Tibial nerve (tissue), 4 donors: ENCODE measurements at places on chromosomes 7 and 10.

DNA sequence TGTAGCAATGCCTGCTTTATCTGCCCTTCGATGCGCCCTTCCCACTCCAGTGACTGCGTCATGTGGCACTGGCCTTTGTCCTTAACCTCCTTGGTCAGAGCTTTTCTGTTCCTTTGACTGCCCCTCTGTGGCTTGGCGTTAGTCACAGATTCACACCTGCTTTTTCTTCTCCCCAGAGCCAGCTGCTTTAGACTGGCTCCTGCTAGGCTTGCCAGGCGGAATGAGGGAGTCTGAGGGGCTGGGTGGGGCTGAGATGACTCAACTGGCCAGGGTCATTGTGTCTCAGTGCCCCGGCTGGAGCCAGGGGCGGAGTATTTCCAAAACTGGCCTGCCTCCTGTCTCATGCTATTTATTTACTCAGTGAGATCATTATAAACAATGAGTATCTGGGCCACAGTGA, 194.1 kb downstream of the EMX2 start:
- no peak for DNase-seq

- DNase-seq: no peak
Observed at GRCh38 chr10:34392641-34393170, 422.4 kb downstream of the PARD3 start.

GRCh38 chr10:127928021-127928806, 21.3 kb downstream of the PTPRE start:
- DNase-seq: no peak

- DNase-seq: no peak
Observed at GRCh38 chr10:60389413-60390025, at the start of gene ANK3. Gene ANK3, minus strand, starts transcription at chr10:60389875. Its CDS starts 337 bp downstream, at chr10:60389538.
